IPS DF 6.9 (cell line): ENCODE measurements at places on chromosomes 1 and 21.
A peak's percentile ranks its signal among the peaks of the same experiment; 100 is the strongest.

- no peaks in the 10 kb centered on the region for H3K4me1 ChIP-seq
- H3K27me3 ChIP-seq = no peaks in the 10 kb centered on the region
- no peak for DNase-seq
- H3K4me3 ChIP-seq = no peak overlapping the region
Observed at GRCh38 chr1:10220200-10220599, 9.8 kb downstream of the KIF1B start.

DNA sequence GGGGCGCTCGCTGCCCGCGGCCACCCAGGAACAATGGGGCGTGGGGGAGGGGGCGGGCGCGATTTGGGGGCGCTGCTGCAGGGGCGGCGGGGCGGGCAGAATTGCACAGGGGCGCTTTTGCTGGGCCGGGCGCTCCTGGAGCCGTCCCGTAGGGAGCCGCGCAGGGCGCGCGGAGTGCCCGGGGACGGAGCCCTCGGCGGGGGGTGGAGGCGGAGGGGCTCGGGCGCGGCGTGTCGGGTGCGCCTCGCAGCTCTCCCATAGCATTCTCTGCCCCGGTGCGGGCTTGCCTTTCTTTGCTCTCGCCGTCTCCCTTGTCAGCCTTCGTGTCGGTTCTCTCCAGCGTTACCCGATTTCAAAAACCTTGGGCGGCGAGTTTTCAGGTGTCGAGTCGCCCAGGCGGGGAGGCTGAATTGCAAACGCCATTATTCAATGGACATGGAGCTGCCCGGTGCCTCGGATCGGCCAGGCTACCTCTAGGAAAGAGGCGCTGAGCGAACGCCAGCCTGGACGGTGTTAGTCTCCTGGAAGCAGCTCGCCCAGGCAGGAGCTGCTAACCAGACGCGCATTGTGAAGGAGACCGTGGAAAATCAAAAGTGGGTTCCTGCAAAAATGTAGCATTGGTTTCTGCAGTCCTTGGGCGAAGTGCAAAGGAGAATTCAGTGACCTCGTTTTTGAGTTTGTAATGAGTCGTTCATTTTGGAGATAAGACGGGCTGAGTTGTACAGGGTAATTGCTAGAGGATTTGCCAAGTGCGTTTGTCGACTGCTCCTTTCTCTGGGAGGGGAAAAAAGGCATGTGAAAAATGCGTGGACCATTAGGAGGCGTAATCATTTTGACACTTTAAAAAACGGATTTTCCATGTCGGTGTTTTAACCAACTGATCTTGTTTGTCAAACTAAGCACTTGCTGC lies 626 bp downstream of the CXADR start:
- H3K4me3 ChIP-seq = peak overlapping the region; percentile 96
- H3K27ac ChIP-seq = no peak overlapping the region
- H3K4me1 ChIP-seq = peaks cover 2% of the 10 kb centered on the region; the same call in 1 of the 2 replicates
- H3K27me3 ChIP-seq = no peaks in the 10 kb centered on the region
- DNase-seq = no peak

DNA sequence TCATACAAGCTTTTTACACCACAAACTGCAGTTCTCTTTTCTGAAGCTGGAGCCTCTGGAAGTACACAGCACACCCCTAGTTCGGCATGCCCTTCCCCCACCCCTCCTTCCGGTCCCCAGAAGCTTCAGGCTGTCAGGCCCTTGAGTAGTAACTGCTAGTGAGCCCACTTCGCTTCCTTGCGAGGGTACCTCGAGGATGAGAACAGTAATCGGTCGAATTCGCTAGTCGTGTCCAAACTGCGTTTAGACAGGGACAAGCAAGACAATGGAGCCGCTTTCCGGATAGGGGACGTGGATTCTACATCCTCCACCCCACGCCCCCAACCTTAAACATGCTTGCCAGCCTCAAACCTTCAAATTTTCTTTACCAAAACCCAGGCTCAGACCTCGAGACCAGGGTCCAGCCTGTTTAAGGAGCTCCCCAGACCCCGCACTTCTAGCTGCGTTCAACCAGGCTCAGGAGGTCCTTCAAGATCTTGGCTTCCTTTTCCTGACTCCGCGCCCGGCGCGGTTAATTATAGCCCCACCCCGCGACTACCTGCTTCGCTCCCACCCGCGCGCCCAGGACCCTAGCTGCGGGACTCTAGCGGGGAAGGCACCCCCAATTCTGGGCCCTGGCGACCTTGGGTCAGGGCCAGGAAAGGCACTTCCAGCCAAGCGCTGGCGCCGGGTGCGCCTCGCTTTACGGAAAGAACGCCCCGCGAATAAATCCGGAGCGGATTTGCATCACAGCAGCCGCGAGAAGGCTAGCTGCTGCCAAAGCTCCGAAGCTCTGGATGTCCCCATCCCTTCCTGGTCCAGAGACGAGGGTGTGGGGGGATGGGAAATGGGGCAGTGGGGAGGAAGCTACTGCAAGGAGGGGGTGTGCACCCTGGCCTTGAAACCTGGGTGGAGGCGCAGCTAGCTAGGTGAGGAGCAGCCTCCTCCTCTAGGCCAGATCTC lies 8.1 kb upstream of the TSPAN1 start:
- no peaks in the 10 kb centered on the region; the same call in 1 of the 2 replicates for H3K27me3 ChIP-seq
- no peaks in the 10 kb centered on the region for H3K36me3 ChIP-seq
- no peak for DNase-seq
- peaks cover 3% of the 10 kb centered on the region; the same call in 1 of the 2 replicates for H3K4me1 ChIP-seq
- no peak overlapping the region for H3K27ac ChIP-seq
- no peak overlapping the region for H3K4me3 ChIP-seq

GRCh38 chr1:244456586-244456985 lies 4.5 kb upstream of the CATSPERE start:
- H3K4me1 ChIP-seq = peaks cover 7% of the 10 kb centered on the region
- DNase-seq = no peak
- no peaks in the 10 kb centered on the region for H3K27me3 ChIP-seq
- H3K36me3 ChIP-seq = no peaks in the 10 kb centered on the region; the same call in 1 of the 2 replicates
- no peak overlapping the region for H3K4me3 ChIP-seq

DNA sequence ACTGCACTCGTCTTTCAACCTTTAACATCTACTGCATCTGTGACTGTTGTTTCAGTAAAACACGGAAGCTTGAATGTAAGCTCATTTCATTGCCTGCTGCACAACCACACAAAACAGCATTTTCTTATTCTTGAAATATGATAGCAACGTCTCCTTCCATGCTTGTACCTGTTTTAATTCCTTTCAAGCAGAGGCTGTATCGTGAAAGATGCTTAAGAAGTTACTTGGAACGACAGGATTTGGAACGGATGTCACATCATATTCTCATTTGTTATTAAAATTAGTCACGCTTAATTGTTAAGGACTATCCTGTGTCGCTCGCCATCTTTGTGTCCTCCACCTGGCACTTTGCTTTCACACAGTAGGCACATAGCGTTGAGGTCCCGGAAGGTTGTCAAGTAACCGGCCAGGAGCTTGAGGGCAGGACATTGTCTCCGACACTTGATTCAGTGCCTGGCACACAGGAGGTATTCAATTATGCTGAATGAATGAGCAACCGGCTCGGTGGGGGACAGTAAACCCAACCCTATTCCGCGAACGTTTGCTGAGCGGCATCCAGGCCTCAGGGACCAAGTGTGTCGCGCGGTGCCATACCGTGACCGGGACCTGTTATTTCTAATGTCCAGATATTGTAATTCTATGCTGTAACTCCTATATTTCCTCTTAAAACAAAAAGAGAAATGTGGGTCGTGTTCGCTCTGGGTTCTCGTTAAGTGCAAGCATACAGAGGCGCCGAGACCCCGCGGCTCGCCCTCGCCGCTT lies 499 bp upstream of the SH3GLB1 start:
- no peaks in the 10 kb centered on the region for H3K36me3 ChIP-seq
- H3K27ac ChIP-seq = no peak overlapping the region
- no peaks in the 10 kb centered on the region; the same call in 1 of the 2 replicates for H3K4me1 ChIP-seq
- H3K27me3 ChIP-seq = no peaks in the 10 kb centered on the region
- DNase-seq = no peak

- no peak overlapping the region for H3K4me3 ChIP-seq
- H3K36me3 ChIP-seq = no peaks in the 10 kb centered on the region
- H3K27me3 ChIP-seq = no peaks in the 10 kb centered on the region
- no peak overlapping the region for H3K27ac ChIP-seq
- no peak for DNase-seq
Observed at GRCh38 chr1:86641318-86641717, 63.1 kb upstream of the SH3GLB1 start.

GRCh38 chr1:98702976-98703375 lies 41.5 kb downstream of the SNX7 start:
- H3K27ac ChIP-seq = no peak overlapping the region
- no peak overlapping the region for H3K4me3 ChIP-seq
- H3K27me3 ChIP-seq = no peaks in the 10 kb centered on the region
- no peaks in the 10 kb centered on the region for H3K4me1 ChIP-seq
- no peaks in the 10 kb centered on the region for H3K36me3 ChIP-seq
- no peak for DNase-seq
